ENCODE measurements at places on chromosomes 1 and 21. TPM values are rescaled to one million over a fixed set of nuclear protein-coding genes. Genes with fewer than 3 reads are reported as not detected.

Gene SYT2
- total RNA-seq, result not detected

Gene TNNT2
- not detected for total RNA-seq

Gene MIXL1
- total RNA-seq, result not detected

Gene HAO2
- total RNA-seq, result not detected

Gene TRIM67
- total RNA-seq, result not detected

Gene PDC
- total RNA-seq, result not detected

Gene RNF186
- not detected for total RNA-seq

Gene TNFRSF14
- 26.8 TPM for total RNA-seq

Gene LMX1A
- total RNA-seq, result not detected

Gene SMPDL3B
- total RNA-seq, result not detected

Gene BARHL2
- not detected for total RNA-seq

Gene MARK1
- total RNA-seq, result 3.7 TPM

Gene MMEL1
- total RNA-seq, result 2.8 TPM

Gene CLCA1
- not detected for total RNA-seq

Gene DEDD
- total RNA-seq, result 23.1 TPM

Gene C1orf87
- not detected for total RNA-seq

Gene S100A7
- not detected for total RNA-seq

Gene FMO5
- 2.1 TPM for total RNA-seq

Gene OR10J1
- total RNA-seq, result not detected

Gene GIPC2
- total RNA-seq, result under 0.01 TPM

Gene APOBEC4
- not detected for total RNA-seq

Gene KCNC4
- 2.0 TPM for total RNA-seq

Gene LAMC1
- total RNA-seq, result 133 TPM

Gene SDHB
- 314 TPM for total RNA-seq

Gene TCHHL1
- total RNA-seq, result not detected

Gene PAX7
- total RNA-seq, result not detected

Gene SLC16A4
- 18.5 TPM for total RNA-seq

Gene CD84
- not detected for total RNA-seq

Gene PLA2G2D
- not detected for total RNA-seq

Gene NGF
- total RNA-seq, result 4.3 TPM

Gene INKA2
- total RNA-seq, result 1.3 TPM

Gene RASAL2
- total RNA-seq, result 5.6 TPM

Gene GPR157
- total RNA-seq, result 4.7 TPM

Gene GNAI3
- total RNA-seq, result 20.2 TPM

Gene NRIP1
- total RNA-seq, result 13.2 TPM

Gene SPRR2G
- total RNA-seq, result not detected

Gene UBE2U
- not detected for total RNA-seq

Gene COL9A2
- total RNA-seq, result 0.12 TPM

Gene FASLG
- total RNA-seq, result not detected

Gene USH2A
- total RNA-seq, result under 0.01 TPM

Gene S100B
- total RNA-seq, result 31.8 TPM

Gene CTTNBP2NL
- 9.9 TPM for total RNA-seq

Gene DCST1
- total RNA-seq, result not detected

Gene STUM
- not detected for total RNA-seq

Gene TMIGD3
- not detected for total RNA-seq

Gene NCMAP
- not detected for total RNA-seq

Gene PPFIA4
- total RNA-seq, result 4.5 TPM

Gene AADACL3
- not detected for total RNA-seq

Gene FBXO2
- total RNA-seq, result 0.10 TPM

Gene ISG20L2
- total RNA-seq, result 14.3 TPM

Gene HAPLN2
- total RNA-seq, result not detected

Gene TMCO2
- not detected for total RNA-seq

Gene IFI44
- 107 TPM for total RNA-seq

Gene SELL
- 0.36 TPM for total RNA-seq

Gene LRRN2
- not detected for total RNA-seq

Gene ZBTB8B
- under 0.01 TPM for total RNA-seq
